ENCODE measurements at places on chromosomes 2 and 18.

- DNase-seq, result no peak
These were observed 80.8 kb upstream of the CERS6 start for GRCh38 chr2:168375195-168375798.

DNA sequence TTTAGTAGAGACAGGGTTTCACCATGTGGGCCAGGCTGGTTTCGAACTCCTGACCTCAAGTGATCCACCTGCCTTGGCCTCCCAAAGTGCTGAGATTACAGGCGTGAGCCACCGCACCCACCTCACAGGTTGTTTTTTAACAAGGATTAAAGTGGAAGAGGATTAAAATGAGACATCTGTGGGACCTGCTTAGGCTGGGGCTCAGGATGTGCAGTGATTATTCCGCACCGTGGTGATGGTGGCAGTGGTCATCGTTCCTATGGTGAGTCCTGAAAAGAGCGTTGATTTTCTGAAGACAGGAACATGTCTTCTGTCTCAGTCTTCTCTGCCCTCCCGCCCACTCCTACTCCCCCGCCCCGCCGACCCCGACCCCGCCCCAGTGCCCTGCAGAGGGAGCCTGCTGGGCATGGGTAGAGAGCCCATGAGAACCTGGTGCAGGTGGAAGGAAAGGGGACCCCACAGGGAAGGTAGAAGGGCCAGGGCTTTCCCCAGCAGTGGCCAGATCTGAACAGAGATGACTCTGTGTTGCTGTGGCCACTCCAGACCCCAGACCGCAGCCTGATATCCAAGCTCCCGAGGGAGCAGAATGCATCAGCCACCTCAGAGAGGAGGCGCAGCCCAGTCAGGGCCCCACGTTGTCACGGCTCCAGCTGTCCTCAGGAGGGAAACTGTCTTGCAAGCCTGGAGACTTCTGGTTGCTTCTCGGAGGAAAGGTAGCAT, 34.5 kb upstream of the FOSL2 start:
- DNase-seq, result no peak

DNA sequence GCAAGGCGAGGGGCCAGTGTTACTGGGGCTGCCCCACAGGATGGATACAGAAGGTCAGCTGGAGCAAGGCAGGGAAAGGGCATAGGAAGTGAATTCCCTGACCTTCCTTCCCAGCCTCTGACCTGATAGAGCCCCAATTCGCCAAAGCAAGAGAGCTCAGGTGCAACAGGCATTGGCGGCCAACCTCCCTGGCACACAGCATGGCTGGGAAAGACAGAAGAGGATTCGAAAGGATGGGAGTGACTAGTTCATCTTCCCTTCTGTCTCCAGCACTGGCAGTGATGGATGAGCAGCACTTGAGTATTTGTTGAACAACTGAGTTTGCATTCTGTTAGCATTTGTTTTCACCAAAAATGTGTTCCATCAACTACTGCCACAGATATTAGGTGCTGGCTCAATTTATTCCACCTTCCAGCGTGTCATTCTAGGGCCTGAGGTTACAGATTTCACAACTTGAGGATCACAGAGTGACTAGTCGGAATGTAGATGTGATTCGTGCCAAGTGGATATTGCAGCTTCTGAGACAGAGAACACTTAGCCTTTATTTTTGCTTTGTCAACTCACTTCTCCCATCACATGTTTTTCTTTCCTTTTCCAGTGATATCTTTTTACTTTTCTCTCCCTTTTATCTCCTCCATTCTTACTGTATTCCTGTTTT, 6.2 kb downstream of the COPS8 start:
- DNase-seq, result no peak

DNA sequence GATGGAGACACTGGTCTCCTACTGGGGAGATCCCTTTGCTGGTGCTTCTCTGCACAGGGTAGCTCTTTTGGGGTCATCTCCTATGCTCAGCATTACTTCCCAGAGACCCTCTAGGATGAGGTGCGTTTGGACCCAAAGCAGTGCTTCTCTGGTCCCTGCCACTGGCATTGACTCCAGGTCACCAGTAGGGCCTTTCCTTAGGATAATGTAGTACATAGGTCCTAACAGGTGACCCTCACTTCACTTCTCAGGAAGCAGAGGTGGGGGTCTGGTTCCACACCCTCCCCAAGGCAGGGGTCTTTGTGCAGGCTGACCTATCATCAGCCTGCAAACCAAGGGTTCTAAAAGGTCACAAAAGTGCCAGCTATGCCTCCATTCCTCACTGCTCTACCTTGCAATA, 145.8 kb upstream of the HS6ST1 start:
- no peak for DNase-seq

DNA sequence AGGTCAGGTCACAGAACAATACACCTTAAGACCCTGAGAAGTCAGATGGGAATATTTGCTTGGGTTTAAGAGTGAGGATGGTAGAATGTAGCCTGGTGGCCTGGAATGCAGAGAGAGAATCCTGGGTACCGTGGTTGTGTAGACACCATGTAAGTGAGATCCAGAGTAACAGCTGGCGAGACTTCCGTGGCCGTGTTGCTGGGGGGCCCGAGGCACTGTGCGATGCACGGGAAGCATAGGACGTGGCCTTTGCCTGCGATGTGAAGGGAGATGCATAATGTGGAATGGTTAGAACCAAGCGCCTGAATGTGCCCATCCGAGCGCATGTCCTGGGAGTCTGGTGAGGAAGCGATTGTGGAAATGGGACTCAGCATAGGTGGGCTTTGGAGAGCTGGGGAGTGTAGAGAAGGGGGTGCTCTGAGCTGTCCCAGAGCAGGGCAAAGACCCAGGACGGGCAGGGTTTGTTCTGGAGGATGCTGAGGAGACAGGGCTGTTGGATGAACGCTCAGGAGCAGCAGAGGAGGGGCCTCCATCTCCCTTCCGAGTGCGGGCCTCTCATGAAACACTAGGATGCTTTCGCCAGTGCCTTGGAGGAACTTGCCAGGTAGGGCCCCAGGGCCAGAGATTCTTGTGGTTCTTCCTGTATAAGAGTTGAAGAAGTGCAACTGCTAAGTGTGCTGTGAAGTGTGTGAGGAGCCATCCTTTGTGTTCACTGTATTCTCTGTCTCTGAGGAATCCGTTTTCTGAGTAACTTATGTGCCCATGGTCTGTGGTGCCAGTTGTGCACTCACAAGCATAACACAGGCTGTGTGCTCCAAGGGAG, 7.1 kb downstream of the RNF144A start:
- no peak for DNase-seq

DNA sequence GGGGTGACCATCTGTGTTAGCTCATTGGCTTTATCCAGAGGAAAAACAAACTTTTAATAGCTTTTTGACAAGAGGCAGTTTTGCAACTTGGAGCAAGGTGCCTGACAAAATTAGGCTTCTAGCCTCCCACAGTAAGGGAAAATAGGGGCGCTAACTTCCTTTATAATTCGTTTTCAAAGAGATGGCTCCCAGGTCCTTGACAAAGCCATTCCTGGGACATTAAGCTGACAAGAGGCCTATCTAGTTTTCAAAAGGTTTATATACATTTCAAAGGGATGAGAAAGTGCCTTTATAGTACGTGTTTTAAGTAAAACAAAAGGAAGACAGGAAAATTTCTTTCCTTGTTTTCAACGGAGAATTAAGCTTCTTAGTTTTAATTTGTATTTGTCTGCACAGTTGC, 159.4 kb upstream of the GCFC2 start:
- DNase-seq, result no peak

DNA sequence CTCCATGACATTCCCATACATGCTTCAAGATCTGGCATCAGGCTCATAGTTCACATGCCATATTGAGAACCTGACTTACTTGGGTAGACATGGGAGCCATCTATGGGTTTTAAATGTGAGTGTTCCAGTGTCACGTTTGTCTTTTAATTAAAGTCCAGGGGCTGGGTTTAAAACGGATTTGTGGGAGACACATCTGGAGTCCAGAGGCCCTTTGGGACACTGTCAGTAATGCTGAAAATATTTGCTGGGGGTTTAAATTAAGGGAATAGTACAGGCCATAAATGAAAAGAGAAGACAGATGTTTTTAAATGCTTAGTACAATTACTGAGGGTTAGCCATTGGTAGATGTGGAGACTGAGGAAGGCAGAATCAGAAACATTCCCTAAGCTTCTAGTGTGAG, 478.0 kb downstream of the PID1 start:
- DNase-seq, result no peak

DNA sequence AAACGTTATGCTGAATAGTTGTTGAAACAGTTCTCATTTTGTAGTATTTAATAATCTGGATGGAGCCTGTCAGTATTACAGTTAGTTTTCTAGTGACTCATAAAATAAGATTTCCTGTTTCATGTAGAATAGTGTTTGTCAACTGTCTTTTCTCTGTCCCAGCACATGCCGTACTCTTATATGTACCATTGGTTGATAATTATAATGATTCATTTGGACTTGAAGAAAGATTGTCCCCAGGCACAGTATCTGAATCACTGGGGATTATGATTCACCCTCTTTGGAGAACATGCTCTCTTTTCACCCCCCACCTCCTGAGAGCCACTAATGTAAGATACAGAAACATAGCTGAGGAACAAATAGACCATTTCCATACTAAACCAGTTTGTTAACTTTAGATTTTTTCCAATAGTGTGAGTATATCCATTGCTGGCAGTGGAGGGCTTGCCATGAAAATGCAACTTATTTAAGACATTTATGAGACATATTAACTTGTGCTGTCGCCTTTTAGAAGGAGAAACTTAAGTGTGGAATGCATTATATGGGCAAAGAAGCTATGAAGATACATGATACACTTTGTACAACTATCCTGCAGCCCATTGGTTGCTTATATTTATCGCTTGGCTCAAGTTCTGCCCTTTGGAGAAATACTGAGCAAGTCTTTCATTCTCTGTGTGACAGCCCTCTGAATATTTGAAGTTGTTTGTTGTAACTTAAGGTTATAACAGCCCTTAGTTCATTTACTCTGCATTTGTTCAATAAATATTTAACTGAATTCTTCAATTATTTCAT, 12.4 kb downstream of the COPS8 start:
- no peak for DNase-seq

DNA sequence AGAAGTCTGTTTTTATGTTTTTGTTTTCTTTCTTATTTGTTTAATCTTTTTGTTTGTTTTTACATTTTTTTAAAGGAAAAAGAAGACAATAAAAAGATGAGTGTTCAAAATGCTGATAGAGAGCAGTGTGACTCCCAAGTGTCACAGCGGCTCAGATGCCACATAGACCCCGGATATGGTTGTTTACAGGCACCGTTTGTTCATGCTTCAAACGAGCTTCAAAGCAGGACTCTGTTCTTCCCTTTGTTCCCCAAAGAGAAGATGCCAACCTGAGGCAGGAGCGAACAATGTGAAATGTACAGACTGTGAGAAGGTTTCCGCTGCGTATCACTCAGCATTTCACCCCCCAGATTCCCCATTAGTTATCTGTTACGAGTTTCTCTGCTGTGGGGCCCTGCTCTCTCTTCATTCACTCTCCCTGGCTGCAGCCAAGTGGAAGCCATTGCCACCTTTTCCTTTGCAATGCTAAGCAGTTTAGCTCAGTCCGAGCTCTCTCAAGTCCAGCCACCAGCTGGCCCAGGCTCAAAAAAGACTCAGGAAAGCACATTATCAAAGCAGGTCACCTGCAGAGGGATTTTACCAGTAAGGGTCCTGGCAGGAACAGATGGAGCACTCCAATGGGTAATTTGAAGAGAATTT, 36.4 kb upstream of the PHLPP1 start:
- no peak for DNase-seq

- no peak for DNase-seq
These were observed 79.5 kb upstream of the ODC1 start for GRCh38 chr2:10527585-10527984.

GRCh38 chr18:54945576-54946125, 13.6 kb downstream of the CCDC68 start:
- no peak for DNase-seq

- DNase-seq, result no peak
These were observed 19.6 kb downstream of the RSAD2 start for GRCh38 chr2:6896930-6897759.

- no peak for DNase-seq
These were observed 47.0 kb upstream of the SEMA4C start for GRCh38 chr2:96916646-96917543.

DNA sequence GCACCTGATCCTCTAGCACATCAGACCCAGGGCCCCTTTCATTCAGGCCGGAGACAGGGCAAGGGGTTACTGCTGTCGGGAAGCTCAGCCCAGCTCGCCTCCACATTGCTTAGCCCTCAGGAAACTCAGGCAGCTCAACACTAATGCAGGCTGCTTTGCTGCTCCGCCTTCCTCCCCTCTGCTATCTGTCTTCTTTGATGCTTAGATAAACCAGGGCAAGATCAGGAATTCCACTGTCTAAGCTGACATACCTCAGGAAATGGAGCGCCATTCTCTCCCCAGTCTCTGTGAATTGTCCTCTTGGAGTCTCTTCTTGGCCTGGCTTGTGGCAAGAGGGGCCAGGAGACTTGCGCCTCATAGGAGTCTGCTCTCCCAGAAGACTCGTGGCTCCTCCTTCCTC, 25.5 kb upstream of the EXOC6B start:
- no peak for DNase-seq

DNA sequence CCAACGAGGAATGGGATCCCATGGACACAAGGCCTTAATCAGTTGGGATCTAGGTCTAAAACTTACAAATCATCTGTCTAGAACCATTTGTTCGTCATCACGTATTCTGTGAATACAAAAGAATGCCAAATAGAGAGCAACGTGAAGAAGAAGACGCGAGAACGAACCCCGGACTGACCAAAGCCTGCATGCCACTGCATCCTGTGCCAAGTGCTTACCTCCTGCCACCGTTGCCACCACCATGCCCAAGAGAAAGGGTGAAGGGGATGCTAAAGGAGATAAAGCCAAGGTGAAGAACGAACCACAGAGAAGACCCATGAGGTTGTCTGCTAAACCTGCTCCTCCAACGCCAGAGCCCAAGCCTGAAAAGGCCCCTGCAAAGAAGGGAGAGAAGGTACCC, 30.2 kb downstream of the ITSN2 start:
- no peak for DNase-seq

- DNase-seq, result no peak
These were observed 104.2 kb downstream of the CRIM1 start for GRCh38 chr2:36459725-36460137.

DNA sequence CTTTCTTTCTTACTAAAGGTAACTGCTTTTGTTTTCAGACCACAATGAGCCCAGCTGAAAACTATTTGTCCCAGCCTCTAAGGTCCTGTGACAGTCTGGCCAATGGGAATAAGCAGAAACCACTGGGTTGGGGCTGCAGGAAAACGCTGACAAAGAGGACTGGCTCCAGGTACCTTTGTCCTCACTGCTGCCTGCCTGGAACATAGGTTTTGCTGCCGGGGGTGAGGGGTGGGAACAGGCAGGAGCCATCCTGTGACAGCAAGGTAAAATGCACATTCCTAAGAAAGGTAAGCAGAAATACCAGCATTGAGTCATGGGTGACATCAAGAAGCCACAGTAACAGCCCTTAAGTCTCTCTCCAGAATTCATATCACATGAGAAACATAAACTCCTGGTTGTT, 21.6 kb downstream of the PTPN2 start:
- no peak for DNase-seq

- no peak for DNase-seq
These were observed 5.3 kb upstream of the NCK2 start for GRCh38 chr2:105739426-105739825.

DNA sequence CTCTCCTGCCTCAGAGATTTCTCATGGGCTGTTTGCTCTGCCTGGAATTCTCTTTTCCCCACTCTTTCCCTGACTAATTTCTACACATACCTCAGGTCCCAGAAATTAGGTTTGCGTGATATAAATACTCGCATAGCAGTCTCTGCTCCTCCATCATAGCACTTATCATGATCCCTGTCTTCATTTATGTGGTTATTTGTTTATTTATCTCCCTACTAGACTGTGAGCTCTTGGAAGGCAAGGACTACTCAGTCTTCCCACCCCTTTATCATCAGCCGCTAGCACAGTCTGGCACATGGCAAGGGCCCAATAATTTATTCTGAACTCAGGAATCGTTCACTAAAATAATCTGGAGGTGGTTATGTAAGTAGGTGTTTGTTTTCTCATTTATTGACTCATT, 79.3 kb downstream of the ADCYAP1 start:
- DNase-seq, result no peak
